ENCODE measurements at places on chromosomes 1 and 21.
A peak's percentile ranks its signal among the peaks of the same experiment; 100 is the strongest.

DNA sequence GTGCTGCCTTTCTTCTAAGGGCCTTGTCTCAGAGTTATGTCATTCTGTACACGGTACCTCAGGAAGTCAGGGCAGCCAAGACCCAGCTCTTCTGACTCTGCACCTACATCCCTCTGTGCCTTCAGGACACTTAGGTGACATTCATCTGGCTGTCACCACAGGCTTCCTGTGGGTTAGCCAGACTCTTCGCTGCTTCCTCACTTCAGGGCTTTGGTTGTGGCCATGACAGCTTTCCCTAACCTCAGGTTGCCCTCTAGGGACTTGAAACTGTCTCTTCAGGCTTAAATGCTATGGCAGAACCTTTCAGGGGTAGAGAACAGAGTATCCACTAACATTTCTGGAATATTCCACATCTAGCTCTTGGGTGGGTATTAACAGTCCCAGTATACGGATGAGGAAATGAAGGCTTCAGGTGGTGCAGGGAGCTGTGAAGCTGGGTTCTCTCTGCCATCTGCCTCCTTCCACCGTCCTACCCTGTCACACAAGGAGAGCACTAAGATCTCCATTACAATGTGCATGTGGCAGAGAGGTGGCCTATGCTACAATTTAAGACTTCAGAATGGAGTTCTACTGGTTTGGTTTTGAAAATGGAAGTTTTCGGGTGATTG lies 9.9 kb downstream of the TSSK3 start:
- DNase-seq: no peak

- no peak for DNase-seq
Observed at GRCh38 chr21:41834252-41834925, 44.8 kb downstream of the PRDM15 start.

DNA sequence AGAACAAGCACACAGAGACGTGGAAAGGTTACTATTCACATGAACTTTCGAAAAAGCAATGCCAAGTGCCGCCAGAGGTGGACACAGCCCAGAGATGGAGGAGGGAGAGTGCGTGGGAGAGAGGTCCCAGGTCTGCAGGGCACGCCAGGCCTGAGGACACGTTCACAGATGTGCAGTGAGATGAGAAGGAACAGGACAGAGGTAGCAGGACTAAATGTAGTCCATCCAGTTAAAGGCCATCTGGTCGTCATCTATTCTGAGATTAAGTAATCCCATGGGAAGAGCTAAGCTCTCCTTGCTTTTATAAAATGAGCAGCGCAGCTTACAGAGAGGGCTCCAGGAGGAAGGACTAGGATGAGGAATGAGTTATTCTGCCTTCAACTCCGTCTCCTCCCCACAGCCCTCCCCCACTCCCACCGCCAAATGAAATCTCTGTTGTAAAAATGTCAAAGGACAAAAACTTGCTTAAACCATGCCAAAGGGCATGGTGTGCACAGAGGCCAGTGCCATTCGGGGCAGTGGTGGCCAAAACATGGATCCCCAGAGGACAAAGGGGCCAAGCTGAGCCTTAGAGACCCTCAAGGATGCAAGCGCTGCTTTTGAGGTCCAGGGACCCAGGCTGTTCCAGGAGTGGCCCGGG lies 85.4 kb upstream of the SLC25A33 start:
- no peak for DNase-seq

DNA sequence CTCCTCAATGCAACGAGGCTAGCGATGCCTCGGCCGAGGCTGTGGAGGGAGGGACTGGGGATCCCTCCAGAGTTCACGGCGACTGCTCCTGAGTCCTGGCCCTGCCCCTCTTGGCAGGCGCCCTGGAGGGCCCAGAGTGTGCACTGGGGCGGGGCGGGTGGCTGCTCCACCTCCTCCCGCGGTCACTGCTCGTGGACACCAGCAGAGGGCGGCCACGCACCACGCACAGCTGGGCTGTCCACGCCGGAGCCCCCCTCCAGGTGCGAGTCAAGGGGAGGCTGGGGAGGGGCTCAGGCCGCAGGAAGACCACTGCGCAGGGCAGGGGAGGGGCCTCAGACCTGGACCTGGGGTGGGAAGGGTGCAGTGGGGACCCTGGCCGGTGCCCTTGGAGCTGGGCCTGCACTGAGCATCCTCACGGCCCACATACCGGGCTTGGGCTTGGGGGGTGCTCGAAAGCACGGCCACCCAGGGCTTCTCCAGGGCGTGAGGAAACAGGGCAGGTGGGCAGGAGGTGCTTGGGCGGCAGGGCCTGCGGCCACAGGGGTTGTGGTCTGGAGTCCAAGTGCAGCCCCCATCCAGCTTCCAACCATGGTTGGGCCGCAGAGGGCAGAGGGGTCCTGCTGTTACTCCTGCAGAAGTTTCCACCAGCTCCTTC lies 20.6 kb upstream of the TTC34 start:
- peak; percentile 4 for DNase-seq

DNA sequence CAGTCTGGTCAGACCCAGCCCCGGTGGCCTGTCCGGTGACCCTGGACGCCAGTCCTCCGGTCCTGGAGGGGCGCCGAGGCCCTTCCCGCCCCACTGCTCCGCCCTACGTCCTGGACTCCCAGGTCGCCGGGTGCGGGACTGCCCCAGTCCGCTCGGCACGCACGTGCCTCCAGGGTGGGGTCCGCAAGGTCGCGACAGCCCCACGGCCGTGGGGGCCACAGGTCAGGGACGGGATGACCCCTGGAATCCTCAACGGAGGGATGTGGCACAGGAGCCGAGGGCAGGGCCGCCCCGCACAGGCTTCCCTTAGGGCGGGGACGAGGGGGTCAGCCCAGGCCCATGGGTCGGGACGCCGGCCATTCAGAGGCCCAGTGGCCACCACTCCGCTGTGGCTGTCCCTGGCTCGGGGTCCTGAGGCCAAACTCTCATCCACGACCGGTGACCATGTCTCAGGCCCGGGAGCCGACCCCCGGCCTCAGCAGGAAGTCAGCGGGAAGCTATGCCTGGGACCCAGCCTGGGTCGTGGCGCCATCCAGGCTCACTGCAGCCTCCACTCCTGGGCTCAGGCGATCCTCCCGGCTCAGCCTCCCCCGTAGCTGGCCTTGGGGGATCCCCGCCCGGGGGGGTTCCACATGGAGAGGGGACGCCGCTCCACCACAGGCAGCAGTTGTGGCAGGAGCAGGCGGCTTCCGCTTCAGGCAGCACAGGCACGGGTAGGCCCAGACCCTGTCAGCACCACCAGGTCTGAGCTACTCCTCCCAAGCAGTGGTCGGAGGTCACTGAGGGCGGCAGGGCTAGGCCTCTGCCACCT lies 599 bp upstream of the TMEM240 start:
- no peak for DNase-seq

DNA sequence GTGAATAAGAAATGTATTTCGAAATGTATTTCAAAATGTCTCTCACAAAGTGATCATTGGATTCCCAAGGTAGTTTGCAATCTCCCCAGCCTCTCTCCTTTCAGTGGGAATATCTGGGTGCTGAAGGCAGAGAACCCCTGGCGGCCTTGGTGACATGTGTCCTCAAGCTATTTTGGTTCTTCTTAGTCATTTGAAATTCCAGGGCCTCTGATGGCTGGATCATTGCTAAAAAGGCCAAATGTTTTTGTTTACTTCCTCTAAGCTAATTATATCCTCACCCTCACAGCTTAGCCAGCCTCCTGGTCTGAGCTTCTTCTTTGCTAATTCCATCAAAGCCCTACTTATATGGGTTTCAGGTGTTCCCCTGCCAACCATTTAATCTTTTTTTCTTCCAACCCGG lies 71.2 kb downstream of the LRRC40 start:
- DNase-seq: no peak

DNA sequence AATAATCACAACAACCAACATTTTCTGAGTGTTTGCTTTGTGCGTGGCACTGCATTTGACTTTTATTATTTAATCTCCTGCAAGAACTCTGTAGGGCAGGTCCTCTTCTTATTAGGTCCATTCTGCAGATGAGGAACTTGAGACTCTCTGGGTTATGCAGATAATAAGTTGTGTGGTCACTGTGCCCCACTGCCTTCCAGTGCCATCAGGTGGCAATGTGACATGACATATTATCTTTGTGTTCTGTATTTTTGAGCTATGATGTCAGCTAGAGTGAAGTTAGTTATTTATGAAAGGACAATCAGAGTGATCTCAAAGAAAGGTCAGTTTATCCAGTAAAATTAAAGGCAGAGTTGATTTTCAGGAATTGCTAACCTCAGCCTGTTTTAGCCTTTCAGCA lies 196.0 kb downstream of the FMN2 start:
- DNase-seq: no peak

- no peak for DNase-seq
Observed at GRCh38 chr1:181350131-181350530, 133.2 kb upstream of the CACNA1E start.

- no peak for DNase-seq
Observed at GRCh38 chr1:209318181-209319056, 265.1 kb upstream of the CAMK1G start.

GRCh38 chr21:31162079-31162699 lies 123.9 kb upstream of the KRTAP19-8 start:
- DNase-seq: no peak

DNA sequence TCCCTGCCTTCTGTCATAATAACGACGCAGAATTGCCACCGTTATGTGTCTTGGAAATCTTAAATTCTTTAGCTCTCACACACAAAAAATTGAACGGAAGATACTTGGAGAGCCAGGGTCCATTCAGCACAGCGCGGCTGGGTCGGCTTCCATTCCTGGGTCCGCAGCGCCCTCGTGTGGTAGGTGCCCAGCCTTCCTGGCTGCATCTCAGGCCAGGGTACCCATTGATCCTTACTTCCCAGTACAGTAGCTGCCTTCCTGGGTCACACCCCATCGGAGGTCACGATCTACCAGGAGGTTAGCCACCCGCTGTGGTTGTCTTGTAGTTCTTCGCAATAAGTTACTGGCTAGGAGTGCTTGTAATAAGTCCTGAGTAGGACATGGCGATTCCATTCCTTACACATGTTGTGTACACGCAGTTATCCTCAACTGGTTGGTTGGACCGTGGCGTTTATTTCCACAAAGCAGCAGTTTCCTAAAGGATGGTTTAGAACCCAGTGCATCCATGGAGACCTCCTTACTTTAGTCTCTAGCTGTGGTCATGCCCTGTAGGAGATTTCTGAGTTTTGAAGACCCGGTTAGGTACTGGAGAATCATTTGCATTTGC lies 9.9 kb upstream of the MTARC1 start:
- peak; percentile 78 for DNase-seq

GRCh38 chr1:228515200-228515834 lies 28.1 kb downstream of the RNF187 start:
- DNase-seq: peak; percentile 45

- DNase-seq: no peak
Observed at GRCh38 chr1:27554759-27555699, 48.9 kb downstream of the AHDC1 start.

GRCh38 chr1:45306319-45306718 lies 20.4 kb upstream of the HPDL start:
- no peak for DNase-seq

DNA sequence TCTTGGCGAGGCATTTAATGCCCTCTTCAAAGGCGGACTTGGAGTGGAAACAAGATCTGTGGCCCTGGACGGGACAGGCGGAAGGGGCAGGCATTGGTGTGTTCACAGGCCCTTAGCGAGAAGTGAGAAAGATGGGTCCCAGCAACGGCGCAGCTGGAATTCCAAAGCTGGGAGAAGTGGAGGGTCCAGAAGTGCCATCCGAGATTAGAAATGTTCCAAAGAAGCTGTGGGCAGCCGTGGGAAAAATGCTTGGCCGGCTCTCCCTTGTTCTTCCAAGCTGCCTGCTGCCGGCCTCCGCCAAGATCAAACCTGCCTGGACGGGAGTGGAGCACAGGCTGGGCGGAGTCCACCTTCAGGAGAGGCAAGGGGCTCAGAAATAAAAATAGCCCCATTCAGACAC lies 69.4 kb upstream of the ACTRT2 start:
- no peak for DNase-seq

DNA sequence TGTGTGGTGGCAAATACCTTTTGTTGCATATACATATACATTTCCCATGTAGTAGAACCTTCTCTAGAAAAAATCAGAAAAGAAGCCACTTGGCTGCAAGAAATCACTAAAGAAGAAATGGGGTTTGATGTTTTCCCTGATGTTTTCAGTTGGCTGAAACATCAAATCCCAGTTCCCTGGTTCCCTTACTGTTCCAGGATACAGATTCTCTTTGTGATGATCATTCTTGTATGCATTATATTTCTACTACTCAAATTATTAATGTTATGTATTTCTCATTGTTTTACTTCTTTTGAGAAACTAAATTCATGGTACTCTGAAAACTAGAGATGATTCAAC lies 7.6 kb downstream of the RNU1-2 start:
- DNase-seq: no peak

- no peak for DNase-seq
Observed at GRCh38 chr1:36279110-36279788, 26.9 kb upstream of the SH3D21 start.

- DNase-seq: no peak
Observed at GRCh38 chr1:15950763-15951295, 25.1 kb downstream of the ZBTB17 start.

GRCh38 chr1:165936542-165936941 lies 109.1 kb downstream of the UCK2 start:
- DNase-seq: no peak

- peak; percentile 17 for DNase-seq
Observed at GRCh38 chr1:213820362-213821149, 167.2 kb upstream of the PROX1 start.
